ENCODE measurements at places on chromosomes 12 and 14.

DNA sequence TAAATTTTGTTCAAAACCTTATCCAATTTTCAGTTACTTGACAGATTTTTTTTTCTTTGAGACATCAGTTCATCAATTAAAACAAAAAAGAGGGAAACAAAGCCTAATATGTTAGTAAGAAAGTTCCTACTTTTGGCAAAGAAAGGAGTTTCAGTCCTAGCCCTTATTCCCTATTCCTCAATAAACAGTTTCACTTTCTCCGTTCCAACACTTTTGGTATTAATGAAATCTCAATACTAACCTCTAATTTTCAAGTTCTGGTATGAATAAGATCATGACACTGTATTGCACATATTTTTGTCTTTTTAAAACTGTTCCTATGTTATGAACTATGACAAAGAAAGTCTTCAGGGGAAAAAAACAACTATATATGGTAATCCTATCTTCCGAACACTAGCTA lies 48.4 kb downstream of the RPS6KA5 start:
- no peak for DNase-seq

DNA sequence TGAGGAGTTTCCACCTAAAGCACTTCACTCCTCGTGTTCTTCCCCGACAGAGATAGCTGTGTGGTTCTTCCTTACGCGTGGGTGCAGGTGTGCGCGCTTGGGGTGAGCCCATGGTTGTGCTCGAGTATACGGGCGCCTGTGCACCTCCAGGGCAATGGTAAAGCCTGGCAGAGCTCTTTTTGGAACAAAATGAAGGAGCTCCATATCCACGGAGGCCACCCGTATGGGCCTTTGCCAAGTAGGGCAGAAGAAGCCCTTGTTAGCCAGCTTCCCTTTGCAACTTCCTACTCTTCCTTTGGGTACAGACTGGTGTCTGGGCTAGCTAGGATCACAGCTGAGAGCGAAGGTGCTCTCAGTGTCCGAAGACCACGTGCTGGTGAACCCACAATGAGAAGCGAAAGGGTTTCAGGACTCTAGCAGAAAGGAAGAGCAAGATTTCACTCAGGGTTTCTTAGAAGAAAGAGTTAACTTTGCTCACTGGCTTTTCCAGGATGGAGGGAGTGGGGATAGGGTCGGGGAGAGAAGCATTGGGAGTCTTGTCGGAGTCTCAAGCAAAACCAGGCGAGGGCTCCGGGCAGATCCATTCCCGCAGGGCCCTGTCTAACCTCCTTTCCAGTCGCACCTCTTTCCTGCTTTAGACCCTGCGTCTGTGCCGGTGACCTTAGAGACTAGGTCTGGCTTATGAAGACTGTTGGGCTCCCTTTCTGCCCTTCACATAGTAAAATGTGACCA lies 960 bp upstream of the LRFN5 start:
- DNase-seq, result no peak

GRCh38 chr12:121009741-121010140 lies 6.5 kb downstream of the C12orf43 start:
- DNase-seq, result peak; percentile 47

DNA sequence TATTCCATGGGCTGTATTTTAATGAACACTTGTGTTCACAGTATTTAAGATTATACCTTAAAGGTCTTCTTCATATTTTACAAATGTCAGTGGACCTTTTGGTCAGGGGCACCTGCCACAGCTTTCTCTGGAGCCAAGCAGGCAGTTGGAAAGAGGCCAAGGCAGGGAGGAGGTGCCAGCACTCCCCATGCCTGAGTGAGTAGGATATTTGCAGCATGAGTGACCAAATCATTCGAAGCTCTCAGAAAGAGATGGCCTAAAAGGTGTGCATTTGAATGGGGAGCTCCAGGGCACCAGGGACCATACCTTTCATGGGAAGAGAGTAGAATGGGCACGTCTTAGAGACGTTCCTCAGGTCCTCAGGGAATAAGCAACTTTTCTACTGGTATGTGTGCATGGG lies 121.6 kb downstream of the GPR135 start:
- DNase-seq, result no peak

GRCh38 chr12:77064896-77065360 lies 441 bp downstream of the E2F7 start:
- DNase-seq, result no peak

DNA sequence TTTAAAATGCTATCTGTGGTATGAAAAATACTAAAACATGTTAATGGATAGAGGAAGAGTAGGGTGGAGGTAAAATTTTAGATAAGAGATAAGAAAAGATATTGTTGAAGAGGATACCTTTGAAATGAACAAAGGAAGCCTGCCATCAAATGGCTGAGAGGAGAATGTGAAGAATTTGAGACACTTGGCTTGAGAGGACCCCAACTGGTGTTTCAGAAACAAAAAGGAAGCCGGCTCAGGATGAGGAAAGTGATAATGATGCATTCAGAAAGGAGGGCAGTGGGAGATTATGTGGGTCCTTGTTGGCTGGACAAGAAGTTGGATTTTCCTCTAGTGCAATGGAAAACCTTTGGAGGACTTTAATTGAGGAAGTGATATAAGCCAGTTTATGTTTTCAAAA lies 264.4 kb downstream of the DUSP6 start:
- no peak for DNase-seq

- no peak for DNase-seq
Measured at GRCh38 chr12:108313241-108313605, 25.9 kb downstream of the CMKLR1 start.

DNA sequence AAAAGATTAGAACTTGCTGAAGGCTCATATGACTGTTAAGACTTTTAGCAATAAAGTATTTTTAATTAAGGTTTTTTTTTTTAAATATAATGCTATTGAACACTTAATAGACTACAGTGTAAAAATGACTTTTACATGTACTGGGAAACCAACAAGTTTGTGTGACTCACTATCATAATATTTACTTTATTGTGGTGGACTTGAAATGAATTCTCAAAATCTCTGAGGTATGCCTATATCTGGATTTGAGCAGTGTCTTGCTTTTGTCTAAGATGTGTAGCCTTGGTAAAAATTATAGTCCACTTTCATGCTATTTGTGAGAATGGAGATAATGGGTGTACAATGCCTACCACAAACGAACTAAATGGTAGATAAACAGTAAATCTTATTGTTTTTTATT lies 33.9 kb upstream of the NAV3 start:
- peak; percentile 29 for DNase-seq

GRCh38 chr12:49784756-49785409 lies 43.3 kb downstream of the NCKAP5L start:
- DNase-seq, result no peak

DNA sequence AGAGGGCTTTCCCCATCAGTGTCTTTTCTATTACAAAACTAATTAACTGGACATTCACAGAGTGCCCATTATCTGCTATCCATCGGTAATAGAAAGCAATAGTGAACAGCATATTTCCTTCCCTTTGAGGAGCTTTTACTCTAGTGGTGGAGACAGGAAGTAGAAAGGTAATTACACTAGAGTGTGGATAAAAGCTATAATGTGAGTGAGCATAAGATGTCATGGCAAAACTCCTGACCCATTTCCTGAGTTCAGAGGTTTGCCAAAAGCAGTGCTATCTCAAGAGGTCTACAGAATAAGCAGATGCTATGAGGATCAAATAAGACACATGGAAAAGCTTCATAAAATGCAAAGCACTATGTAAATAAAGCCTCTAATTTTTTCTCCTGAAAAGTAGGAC lies 24.0 kb downstream of the TIMELESS start:
- no peak for DNase-seq
